NAMALWA (cell line): ENCODE measurements at places on chromosomes 2 and 18.

DNA sequence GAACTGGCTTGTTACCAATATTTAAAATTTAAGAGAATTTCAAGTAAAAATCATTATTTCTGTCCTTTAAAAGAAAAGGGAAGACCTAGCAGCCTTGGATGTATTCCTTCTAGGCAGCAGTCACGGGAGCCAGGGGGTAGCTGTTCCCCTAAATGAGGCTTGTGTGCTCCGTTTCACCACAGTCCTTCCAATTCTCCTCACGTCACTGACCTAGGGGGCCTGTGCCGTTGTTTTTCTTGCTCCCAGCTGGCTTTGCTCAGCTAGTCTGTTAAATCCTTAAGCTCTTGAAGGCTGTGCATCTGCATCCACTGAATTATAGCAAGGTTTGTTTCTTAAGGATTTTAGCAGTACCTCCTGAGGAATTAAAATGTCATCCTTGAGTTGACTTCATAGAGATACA is 9.9 kb downstream of the KLHL23 start:
- no peak for DNase-seq

DNA sequence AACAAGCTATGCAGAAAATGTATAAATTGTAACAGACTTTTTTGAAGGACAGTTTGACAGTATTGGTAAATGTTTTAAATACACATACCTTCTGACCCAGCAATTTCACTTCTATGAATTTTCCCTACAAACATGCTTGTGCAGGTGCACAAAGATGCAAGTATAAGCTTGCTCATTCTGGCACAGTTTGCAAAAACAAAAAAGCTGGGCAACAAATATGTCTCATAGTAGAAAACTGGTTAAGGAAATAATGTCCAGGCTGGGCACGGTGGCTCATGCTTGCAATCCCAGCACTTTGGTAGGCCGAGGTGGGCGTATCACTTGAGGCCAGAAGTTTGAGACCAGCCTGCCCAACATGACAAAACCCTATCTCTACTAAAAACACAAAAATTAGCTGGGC is 96.9 kb upstream of the NEDD4L start:
- DNase-seq = no peak

DNA sequence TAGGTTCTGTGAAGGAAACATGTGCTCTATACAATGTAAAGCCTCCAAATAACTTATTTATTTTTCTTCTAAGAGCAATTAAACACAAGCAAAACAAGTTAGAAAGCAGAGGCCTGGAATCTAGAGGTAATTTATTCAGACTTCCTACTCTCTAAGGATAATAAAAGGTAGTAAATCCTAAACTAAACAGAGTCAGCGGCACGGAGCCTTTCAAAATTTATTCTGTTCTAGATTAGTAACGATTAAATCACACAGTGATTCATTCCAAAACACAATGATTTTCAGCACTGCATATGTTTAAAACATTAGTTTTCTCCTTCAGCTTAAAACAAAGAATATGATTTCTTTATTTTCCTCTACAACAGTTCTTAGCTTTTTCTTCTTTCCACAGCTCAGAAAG is 160.9 kb downstream of the FBXO15 start:
- no peak for DNase-seq

GRCh38 chr2:29874745-29875144 is 46.6 kb downstream of the ALK start:
- no peak for DNase-seq

DNA sequence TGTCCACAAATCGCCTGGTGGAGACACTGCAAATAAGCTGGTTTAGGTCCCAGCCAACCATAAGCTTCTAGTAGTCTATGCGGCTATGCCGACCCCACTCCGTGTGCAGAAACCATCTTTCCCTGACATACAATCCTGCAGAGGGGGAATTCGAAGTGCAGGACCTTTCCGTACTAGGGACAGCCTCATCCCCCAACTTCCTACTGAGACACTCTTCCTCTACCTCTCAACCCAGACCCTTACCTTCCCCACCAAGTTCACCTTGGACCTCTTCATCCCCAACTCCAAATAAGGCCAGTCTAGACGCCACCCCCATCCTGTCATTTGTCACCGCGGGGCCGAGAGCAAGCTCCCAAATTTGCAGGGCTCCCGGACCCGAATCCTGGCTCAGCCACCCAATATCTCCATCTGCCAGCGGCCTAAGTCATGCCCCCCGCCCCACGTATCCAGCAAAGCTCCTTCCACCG is 496 bp downstream of the SUCLG1 start:
- DNase-seq = peak; percentile 27

- peak; percentile 64 for DNase-seq
Measured at GRCh38 chr2:240586919-240587800, 626 bp downstream of the CAPN10 start.

- DNase-seq = no peak
Measured at GRCh38 chr2:64866797-64867196, 122.4 kb upstream of the SLC1A4 start.

DNA sequence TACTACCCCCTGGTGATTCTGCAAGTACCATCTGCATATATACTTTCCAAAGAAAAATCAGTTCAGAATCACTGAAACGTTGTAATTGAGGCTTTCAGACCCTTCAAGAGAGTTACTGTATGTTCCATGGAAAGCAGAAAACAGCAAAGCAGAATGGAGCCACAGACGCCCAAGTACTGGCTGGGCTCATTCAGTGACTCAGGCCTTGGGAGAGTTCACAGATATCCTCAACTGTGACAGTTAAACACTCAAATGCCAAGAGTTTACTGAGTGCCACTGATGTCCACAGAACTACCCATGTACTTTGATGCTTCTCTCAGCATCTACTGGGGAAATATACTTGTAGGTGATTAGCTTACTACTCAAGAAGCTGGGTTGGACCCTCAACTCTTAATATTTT is 303.4 kb downstream of the TCF4 start:
- no peak for DNase-seq

DNA sequence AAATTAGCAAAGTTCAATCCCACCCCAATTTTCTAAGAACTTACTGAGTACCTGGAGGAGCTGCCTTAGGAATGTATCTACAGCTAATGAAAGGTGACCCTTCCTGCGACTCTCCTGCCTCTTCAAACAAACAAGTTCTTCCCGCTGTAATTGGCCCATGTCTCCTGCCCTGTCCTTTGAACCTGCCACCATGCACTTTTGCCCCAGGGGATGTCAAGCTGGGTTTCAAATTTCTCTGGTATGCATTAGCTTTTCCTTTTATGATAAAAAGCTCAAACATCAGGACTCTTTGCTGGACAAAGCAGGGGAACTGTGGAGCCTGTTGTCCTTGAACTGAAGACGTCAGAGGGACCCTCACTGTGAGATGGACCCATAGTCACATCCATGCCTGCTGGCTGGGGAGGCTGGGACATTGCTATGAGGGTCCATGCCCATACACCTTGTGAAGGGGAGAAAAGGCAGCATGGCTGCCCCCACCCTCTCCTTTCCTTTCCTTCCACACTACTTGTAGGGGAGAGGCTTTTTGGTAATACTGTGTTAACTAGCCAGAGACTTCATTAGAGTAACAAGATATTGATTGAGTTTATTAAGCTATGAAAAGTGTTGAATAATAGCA is 210.7 kb upstream of the COPS8 start:
- no peak for DNase-seq

GRCh38 chr2:190178066-190178722 is 115.7 kb upstream of the MSTN start:
- DNase-seq = no peak

- DNase-seq = no peak
Measured at GRCh38 chr2:196592331-196592910, 47.1 kb upstream of the CCDC150 start.

DNA sequence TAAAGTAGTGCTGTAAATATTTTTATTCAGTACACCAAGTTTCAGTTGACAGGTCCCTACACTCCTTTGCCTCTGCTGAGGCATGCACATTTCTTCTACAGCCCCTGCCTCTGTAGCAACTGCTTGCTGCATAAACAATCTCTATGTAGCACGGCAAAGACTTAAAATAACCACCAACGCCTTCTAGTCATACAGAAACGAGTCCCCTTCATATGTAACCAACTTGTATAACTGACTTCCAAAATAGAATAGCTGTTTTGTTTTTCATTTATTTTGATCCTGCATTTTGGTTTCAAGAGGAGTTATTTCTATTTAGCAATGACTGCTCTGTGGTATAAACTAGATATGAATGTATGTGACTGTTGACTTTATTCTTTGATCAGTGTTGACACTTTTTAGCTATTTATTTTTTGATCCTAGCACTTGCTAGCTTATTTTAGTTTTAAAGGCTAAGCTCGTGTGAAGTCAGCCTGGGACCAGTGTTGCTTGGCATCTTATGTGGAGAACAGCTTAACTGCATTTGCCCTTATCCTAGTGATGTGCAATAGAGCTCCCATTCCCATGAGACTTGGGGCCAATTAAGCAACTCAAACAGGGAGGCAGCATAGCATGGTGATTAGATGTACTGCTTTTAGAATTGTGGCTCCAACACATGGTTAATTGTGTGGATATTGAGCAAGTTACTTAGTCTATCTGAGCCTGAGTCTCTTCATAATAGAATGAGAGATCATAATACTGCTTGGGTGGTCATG is 79.6 kb downstream of the HRH4 start:
- DNase-seq = no peak

DNA sequence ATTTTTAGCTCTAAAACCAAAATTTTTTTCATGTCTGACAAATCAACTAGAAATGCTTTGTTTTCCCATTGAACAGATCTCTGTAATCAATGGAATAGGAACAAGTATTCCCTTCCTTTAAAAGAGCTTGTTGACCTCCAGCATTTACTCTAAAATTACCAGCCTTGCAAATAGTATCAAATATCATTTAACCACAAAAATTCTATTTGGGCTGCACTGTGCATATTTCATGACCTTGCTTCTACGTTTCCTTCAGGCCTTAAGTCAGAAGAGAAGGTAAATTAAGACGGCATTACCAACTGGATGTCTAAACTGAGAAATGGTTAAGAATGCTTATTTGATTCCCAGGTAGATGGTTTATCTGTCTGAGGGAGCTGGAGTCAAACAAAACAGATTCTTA is 33.3 kb upstream of the NRXN1 start:
- DNase-seq = no peak

GRCh38 chr2:231567159-231567558 is 25.5 kb upstream of the TEX44 start:
- DNase-seq = no peak

GRCh38 chr2:64610316-64610855 is 43.3 kb downstream of the SERTAD2 start:
- no peak for DNase-seq

DNA sequence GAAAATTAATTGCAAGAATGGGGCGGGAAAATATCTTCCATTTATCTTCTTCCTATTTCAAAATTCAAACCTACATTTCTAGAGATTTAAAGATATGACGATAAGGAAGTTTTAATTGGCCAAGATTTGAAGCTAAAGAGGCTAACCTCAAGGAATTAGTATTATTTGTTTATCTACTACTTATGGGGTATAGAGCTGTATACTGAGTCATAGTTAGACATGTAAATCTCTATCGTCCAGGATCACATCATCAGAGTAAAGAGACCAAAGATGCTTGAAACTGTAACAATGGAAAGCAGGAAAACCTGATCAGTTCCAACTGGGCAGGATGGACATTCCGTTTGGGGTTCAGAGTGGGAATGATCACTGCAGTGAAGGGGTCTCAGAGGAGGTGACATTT is 95.2 kb upstream of the KLF7 start:
- DNase-seq = no peak

DNA sequence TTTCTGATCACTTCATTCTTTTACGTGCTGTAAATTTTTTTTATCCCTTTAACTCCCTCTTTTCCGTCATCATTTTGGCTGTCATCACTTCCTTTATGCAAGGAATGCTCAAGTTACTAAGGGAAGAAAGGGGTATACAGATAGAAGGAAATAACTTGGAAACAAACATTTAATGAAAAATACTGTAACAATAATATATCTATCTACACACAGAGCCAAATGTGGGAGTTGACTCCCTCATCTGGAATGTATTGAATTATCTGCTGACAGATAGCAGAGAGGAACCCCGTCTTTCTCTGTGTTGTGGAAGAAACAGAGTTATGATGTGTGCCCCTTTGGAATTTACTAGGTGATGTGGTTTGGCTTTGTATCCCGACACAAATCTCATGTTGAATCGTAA is 182.5 kb upstream of the NXPH2 start:
- DNase-seq = no peak

DNA sequence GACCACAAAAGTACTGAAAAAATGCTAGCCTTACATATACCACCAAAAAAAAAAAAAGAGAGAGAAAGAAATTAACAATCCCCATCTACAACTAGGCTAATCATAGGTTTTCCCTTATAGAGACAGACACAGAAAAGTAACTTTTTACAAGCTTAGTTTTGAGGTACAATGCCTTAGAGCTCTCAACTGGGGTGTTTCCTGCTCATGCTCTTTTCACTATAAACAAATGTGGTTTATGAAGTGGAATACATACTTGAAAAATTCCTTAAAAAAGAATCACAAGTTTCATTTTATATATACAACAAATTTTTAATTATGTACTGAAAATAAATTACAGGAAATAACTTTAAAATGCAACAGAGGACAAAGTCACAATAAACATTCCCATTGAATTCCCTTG is 82.5 kb downstream of the ATL2 start:
- no peak for DNase-seq

DNA sequence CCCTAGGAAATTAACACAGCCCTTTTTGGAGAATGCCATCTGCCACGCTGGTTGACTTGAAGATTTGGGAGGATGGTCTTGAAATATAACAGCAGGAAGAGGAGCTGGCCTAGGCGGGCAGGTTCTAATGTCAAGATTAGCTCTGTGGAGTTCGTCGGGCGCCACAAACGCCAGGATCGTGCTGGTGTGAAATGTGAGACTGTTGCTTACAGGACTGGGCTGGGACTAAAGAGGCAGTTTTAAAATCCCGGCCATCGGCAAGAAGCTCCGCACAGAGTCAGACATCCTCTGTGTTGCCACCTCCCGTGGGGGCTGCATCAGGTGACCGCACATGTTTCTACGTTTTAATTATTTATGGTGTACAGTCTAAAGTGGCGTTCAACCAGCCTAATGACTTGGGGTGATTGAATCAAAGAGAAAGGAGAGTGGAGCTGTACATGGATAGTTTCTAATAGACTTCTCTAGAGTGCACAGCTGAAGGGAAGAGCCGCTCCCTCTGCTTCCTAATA is 99.4 kb upstream of the BCL11A start:
- no peak for DNase-seq

- no peak for DNase-seq
Measured at GRCh38 chr2:61645911-61646310, 107.8 kb upstream of the XPO1 start.

GRCh38 chr18:76394780-76395476 is 100.1 kb downstream of the ZNF516 start:
- no peak for DNase-seq

GRCh38 chr2:174924061-174924693 is 81.0 kb downstream of the CHN1 start:
- no peak for DNase-seq

- peak; percentile 6 for DNase-seq
Measured at GRCh38 chr2:181774685-181775084, 94.4 kb upstream of the NEUROD1 start.

DNA sequence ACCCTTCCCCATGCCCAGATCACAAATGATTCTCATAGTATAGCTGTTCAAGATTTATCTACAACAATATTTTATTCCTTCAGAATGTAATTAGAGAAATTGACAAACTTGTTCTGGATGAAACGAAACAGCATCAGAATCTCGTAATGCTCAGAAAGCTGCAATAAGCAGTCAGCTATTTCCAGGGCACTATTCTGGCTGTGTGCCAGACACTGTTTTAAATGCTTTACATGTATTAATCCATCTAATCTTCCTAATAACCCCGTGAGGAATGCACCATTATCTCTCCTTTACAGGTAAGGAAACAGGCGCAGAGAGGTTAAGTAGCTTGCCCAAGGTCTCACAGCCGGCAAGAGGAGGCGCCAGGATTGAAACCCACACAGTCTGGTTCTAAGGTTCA is 10.1 kb upstream of the LYPD6B start:
- no peak for DNase-seq

- no peak for DNase-seq
Measured at GRCh38 chr2:215724146-215724545, 288.3 kb upstream of the FN1 start.
